ENCODE measurements at places on chromosomes 7 and 10. TPM values are rescaled to one million over a fixed set of nuclear protein-coding genes. Genes with fewer than 3 reads are reported as not detected.

Gene ADGRA1
- total RNA-seq: 0.80 TPM

DNA sequence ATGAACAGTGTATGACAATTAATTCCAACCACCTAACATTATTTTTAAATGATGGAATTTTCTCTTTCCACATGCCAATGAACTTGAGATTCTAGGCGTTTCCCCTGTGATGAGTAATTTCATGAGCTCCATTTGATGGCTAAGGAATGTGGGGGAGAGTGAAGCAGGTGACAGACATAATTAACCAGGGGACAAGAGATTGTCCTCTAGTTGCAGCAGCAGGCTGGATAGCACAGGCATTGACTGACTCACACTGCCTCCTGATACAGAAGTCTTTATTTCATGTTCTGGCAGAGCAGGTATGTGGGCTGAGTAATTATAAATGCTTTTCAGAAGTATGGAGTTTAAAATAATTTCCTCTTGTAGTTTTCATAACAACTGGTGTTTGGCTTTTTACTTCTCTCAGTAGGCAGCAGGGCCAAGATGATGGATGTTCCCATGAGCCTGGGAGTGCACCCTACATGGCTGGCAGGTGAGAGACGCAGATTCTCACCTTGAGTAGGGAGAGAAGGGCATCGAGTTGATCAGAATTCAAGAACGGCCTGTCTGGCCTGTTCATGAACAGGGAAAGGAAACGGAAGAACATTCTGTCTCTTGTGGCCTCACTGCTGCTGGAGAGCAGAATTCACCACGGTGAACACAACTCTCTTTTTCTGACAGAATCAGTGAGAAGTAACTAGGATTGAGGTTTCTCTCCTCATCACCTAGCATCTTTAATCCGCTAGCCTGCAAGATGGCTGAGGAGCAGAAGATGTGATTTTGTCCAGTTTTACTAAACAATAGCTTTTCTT is 118.8 kb downstream of the AOAH start:
- DNase-seq: no peak

DNA sequence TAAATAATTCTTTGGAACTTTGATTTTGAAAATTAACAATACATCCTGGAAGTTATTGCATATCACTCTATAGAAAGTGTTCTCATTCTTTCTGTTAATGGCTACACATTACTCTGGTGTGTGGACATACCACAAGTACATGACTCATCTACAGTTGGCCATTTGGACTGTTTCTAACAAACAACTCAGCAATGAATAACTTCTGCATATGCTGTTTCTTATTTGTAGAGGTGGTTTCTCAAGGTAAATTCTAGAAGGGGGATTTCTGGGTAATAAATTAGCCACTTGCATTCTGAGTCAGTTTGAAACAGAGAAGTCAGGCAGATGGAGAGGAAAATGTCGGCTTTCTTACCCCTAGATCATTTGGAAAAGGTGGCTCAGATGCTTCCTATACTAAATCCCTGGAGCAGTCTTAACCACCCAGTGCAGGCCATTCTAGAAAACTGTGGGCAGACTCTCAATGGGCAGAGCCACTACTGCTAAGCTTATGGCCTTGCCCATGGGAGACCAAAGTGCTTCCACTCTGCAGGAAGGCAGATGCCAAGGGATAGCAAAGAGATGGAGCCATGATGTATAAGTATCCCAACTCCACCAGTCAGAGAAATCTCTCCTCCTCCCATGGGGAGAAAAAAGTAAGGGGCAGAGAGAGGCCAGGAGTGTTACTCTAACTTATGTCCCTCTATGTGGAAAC is 194.0 kb upstream of the PLPP4 start:
- DNase-seq: no peak

DNA sequence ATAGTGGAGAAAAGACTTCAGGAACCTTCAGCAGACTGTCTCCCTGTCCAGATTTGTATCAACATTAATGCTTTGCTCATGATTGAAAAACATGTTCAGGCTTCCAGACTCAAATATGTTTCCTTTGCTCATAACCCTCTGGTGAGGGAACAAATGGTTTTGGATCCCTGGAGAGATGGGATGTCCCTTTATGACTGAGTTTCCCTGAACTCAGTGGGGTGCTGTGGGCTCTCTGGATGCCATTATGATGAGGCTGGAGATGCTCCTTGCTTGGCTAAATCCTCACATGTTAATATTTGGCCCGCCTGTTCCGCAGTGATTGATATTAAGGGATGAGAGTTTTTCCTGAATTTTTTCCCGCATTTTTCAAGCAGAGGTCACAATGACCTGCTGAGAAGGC is 749.4 kb downstream of the SUGCT start:
- DNase-seq: no peak

Gene TUBB8
- 0.09 TPM for total RNA-seq

DNA sequence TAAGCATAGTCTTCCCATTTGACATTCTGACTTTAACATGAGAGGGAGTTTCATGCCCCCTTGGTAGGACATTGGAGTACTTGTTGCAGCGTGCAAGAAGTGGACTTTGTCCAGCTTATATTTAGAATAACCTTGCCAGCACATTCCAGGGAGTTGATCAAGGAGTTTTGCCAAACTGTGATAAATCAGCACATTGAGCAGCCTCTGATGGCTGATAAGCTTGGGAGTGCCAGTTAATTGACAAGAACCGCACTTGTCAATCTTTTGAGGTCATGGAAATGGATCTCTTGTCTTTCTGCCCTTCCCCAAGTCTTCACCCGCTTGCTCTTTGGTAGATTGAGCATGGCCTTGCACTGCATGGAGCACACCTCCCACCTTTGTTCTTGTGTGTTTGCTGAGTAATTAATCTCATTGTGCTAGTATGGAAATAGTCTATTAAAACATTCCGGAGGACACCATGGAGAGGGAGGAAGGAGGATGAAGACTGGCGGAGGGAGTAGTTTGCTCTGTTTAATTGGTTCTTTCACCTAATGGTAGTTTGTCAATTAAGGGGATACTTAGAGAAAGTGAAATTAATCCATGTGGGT is 668.5 kb upstream of the GALNT17 start:
- no peak for DNase-seq

GRCh38 chr7:90736968-90737939 is 141.1 kb downstream of the CDK14 start:
- no peak for DNase-seq

Gene ZWINT
- 18.4 TPM for total RNA-seq

Gene PDGFA
- total RNA-seq: 26.1 TPM

Data from muscle of leg (tissue), 16 donors.